ENCODE measurements at places on chromosomes 11 and 22. TPM values are rescaled to one million over a fixed set of nuclear protein-coding genes. Genes with fewer than 3 reads are reported as not detected.
A peak's percentile ranks its signal among the peaks of the same experiment; 100 is the strongest.

DNA sequence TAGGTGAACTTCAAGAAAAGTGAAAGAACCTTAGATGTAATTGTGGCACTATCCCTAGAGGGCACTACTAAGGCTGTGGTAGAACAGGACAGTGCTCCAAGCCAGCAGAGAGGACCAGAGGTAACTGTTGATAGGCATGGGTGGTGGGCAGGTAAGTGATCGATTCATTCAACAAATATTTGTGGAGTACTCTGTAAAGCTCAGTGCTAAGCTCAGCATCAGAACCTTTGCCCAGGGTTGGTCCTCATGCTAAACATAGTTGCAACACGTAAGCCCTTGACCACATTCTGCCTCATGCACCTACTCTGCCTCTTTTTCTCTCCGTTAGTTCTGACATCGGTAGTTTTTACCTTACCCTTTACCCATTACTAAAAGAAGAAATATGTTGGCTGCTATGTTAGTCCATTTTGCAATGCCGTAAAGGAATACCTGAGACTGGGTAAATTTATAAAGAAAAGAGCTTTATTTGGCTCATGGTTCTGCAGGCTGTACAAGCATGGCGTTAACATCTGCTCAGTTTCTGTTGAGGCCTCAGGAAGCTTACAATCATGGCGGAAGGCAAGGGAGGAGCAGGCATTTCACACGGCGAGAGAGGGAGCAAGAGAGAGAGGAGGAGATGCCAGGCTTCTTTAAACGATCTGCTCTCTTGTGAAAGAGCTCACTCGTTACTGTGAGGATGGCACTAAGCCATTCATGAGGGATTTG lies 18.4 kb upstream of the NNMT start:
- DNase-seq: no peak

DNA sequence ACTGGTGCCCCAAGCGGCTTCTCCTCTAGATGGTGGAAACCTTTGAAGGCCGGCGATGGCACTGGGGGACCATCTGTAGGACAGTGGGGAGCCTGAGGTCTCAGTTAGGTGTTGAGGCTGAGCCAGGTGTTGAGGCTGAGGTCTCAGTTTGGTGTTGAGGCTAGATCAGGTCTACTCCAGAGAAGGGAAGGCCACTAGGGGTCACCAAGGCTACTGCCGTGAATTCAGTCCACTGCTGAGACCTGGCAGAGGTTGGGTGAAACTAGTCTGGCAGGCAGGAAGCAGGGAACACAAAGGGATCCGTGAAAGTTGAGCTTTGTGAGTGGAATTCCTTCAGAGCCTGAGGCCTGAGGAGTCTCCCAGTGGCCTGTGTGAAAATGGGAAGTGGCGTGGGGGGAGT lies 123.8 kb upstream of the FGF3 start:
- no peak for DNase-seq

The TPBGL gene
- 0.94 TPM for total RNA-seq

GRCh38 chr11:134701564-134702165 lies 289.6 kb upstream of the B3GAT1 start:
- peak; percentile 54 for DNase-seq

- DNase-seq: peak; percentile 95
These were observed at the start of gene GAS2L1 for GRCh38 chr22:29306175-29306834. Gene GAS2L1 (plus strand): TSS chr22:29306650. CDS start chr22:29308106, 1,456 bp downstream.

- no peak for DNase-seq
These were observed 16.5 kb upstream of the DGCR8 start for GRCh38 chr22:20063271-20064139.

The ADORA2A gene
- 9.6 TPM for total RNA-seq
